ENCODE measurements at places on chromosomes 4 and X. TPM values are rescaled to one million over a fixed set of nuclear protein-coding genes. Genes with fewer than 3 reads are reported as not detected.

The CXorf51A gene
- total RNA-seq: not detected

The ZIC3 gene
- total RNA-seq: not detected

- no peak overlapping the region for H3K27ac ChIP-seq
- H3K4me1 ChIP-seq: no peaks in the 10 kb centered on the region
- no peak overlapping the region for H3K4me3 ChIP-seq
- no peaks in the 10 kb centered on the region for H3K36me3 ChIP-seq
Observed at GRCh38 chr4:176054942-176055341, 10.7 kb upstream of the WDR17 start.

DNA sequence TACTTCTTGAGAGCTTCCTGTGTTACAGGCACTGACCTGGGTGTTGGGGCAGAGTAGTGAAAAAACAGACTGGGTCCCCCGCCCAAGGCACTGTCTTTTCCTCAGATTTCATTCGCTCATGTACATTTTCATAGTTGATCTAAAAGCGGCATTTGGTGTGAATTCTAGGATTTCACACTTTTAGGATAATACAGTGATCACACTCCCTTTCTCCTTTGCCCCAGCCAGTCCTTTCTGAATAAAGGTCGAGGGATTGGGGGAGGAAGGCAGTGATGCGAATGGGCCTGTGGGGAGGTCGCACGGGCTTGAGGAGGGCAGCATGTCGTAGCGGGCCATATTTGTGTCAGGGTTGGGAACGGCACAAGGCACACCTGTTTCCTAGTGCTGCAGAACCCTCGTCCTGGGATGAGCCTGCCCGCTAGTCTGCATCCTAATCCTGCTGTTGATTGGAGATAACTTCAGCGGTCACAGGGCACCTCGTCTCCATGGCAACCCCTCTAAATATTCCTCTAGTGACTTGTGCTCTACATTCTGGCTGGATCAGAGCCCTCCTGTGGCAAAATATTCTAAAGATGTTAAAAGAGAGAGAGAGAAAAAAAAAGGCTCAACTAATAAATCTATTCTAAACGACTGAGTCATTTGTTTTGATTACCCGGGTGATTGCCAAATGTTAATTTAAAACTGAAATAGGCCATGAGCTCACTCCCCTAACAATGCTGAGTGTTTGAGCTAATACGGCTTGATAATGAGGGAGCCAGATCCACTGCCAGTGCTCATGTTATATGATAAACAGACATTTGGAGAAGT, 21.8 kb downstream of the FHL1 start:
- DNase-seq: no peak
- peaks cover 3% of the 10 kb centered on the region for H3K4me1 ChIP-seq
- no peaks in the 10 kb centered on the region for H3K36me3 ChIP-seq
- no peaks in the 10 kb centered on the region for H3K27me3 ChIP-seq

- no peak overlapping the region for H3K4me3 ChIP-seq
- DNase-seq: no peak
- no peaks in the 10 kb centered on the region for H3K27me3 ChIP-seq
- no peak overlapping the region for H3K27ac ChIP-seq
Observed at GRCh38 chr4:136934601-136935000, 597.7 kb downstream of the PCDH18 start.

GRCh38 chrX:1412551-1413161, 20.7 kb upstream of the SLC25A6 start:
- peaks cover 36% of the 10 kb centered on the region for H3K36me3 ChIP-seq
- H3K4me3 ChIP-seq: no peak overlapping the region
- no peaks in the 10 kb centered on the region for H3K4me1 ChIP-seq
- H3K27me3 ChIP-seq: no peaks in the 10 kb centered on the region
- DNase-seq: peak; percentile 37

DNA sequence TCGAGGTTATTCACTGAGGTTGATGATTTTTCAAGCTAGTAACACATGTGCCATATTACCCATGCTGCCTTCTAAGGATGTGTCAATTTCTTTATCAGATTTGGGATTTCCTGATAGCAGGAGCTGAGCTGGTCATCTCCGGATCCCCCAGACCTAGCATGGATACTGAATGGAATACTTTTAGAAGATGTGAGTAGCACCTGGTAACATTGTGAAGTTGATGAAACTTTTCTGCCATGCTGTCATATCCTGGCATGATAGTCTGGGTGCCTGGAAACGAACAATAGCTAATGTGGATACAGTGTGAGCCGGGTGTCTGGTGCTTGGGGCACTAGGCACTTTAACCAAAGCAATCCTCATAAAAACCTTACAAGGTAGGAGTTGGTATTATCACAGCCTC, 11.0 kb upstream of the CYTL1 start:
- no peak overlapping the region for H3K4me3 ChIP-seq
- H3K4me1 ChIP-seq: peaks cover 18% of the 10 kb centered on the region
- H3K27ac ChIP-seq: no peak overlapping the region
- no peak for DNase-seq

DNA sequence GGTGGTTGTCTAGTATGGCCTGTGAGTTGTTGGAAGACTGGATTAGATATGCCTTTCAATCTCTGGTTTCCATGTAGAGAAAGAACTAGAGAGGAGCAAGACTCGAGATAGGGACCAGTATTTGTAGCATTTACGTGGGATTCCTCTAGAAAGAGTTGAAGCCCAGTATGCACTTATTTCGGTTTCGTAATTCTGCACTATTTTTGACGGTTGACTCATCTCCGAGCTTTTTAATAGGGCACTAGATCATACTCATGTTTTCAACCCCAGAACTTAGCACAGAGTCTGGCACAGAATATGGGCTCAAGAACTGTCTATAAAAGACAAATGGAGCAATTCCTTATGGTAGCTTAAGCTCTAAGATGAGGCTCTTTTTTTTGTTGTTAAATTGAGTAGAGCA, 15.7 kb downstream of the HELT start:
- no peak for DNase-seq
- no peak overlapping the region for H3K4me3 ChIP-seq
- H3K4me1 ChIP-seq: no peaks in the 10 kb centered on the region
